Stimulated activated CD8-positive, alpha-beta memory T cell treated with anti-CD3 and anti-CD28 coated beads, Interleukin-4, amount 100 ng/mL, for 4 hours (primary cell): ENCODE measurements at places on chromosomes 3 and 15.

DNA sequence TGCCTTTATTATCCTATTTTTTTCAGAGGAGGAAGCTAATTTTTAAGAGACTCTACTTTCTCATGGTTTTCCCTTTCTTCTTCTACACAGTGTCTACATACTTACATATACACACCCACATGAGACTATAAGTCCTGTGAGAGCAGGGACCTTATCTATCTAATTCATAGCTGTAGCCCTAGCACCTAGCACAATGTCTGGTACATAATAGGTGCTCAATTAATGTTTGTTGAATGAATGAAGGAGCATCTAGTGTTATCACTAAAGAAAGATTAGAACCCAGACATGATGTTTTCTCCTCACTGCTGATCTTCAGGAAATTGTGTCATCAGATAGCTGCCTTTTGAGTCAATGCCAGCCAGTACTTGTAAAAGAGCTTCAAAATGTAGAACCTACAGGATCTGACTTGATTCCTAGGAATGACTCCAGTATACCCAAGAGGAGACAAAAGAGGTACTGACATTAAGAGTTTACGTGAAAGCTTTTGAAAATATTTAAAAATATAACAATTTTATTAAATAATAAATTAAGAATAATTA, 2.5 kb downstream of the SCG5 start:
- DNase-seq = no peak

GRCh38 chr15:79157631-79158592, 67.3 kb upstream of the RASGRF1 start:
- DNase-seq = no peak

- no peak for DNase-seq
Measured at GRCh38 chr15:78083687-78084448, 6.4 kb upstream of the TBC1D2B start.

- no peak for DNase-seq
Measured at GRCh38 chr15:101625184-101625583, 27.0 kb downstream of the TM2D3 start.

DNA sequence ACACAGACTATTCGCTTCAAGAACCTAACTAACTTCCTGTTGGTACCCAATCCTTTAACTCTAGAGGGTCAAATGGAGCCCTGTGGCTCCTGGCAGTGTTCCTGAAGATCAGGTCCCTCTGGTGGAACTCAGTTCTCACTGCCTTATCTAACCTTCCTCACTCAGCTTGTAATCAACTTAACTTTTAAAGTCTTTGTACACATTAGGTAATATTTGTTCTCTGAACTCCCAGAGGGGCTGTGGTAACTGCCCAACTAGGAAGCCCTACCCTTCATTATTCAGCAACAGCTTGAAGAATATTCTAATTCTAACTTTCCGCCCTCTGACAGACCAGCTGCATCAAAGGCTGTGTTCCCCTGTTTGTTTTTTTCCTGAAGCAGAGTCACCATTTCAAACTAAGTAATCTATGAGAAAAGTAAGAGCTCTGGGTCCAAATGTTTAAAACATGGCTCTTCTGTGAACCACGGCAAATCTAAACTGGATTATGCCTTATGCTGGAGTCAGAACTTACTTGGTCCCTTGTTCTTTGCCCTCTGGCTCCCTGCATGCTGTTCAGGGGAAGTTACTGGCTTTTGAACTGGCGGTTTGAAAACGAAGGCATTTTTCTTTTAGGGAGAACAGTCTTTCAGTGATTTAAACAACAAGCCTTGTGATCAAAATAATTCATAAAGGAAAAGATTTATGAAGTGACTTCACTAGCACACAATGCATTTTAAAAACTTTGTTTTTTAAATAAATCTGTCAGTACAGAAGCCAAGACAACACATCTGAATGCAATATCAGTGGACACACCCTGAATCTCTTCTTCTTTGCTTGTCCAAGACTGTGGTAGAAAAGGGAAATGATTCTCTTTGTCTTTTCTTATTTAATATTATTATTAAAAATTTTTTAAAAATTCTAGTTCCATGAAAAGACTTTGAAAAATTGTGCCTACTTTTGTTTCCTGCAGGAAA, 365.6 kb downstream of the TIGIT start:
- no peak for DNase-seq

DNA sequence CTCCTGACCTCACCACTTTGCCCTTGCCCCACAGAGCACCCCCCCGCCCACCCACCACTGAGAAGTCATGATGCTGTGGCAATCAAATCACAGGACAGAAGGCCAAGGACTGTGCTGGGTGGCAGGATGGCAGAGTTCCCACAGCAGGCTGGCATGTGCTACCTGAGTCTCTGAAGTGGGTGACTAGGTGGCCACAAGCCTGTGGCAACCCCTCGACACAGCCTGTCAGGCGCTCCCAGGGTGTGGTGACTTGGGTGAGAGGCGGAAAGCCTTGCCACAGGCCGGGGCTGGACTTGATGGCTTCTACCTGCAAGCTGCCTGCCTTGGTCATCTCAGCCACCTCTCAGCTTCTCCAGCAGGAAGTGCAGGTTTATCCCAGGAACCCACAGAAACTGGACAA, 15.6 kb upstream of the DUSP7 start:
- DNase-seq = no peak

DNA sequence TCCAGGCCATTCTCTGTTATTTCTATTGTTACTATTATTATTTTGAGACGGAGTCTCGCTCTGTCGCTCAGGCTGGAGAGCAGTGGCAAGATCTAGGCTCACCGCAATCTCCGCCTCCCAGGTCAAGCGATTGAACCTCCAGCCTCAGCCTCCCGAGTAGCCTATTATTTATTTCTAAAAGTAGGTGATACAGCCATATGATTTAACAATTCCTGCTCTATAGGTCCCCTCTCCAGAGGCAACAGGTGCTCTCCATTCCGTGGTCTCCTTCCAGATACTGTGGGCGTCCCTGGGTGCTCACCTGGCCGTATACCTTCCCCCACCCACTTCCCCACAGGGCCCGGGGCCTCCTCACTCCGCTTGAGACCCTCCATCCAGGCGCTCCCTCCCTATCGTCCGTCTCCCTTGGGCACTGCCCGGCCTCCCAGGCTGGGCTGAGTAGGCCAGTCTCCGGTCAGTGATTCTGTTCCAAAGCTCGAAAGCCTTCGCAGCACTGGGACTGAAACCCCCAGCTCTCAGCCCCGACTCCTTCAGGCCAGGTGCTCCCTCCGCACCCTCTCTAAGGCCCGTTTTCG, 708 bp upstream of the PTPN23 start:
- DNase-seq = no peak

- no peak for DNase-seq
Measured at GRCh38 chr3:187565701-187566100, 104.5 kb downstream of the SST start.

GRCh38 chr3:187314176-187314575, 22.6 kb upstream of the MASP1 start:
- DNase-seq = no peak

DNA sequence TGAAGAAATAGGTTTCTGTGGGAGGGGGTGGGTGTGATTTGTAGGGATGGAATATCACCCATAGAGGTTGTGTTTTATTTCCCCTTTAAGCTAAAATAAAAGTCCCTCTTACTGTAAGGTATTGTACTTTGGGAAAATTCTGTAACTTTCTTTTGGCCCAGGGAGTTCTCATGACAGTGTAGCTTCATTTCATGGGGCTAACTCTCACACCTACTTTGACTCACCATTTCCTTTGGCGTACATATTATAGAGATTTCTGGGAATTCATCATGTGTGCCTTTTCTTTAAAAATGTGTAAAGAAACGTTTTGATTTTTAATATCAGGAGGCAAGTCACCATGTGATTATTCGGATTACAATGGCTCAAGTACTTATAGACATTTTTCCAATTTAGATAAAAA, 477.7 kb upstream of the CFAP20DC start:
- no peak for DNase-seq

DNA sequence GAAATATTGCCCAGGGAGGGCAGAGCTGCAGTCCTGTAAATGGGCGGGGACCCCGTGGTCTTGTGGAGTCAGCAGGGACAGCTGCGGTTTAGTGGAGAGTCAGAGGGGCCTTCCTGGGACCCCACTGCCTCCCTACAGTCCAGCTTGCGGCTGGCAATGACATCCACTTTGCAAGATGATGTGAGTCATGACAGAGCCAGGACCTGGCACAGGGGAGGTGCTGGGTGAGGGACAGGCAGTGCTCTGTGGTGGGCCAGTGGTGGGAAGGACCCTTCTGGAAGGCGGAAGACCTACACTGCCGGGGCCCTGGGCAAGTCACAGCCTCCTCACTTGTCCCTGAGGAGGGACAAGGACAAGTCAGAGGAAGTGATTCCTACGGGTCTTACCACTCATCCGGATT, 17.8 kb downstream of the APBA2 start:
- no peak for DNase-seq

DNA sequence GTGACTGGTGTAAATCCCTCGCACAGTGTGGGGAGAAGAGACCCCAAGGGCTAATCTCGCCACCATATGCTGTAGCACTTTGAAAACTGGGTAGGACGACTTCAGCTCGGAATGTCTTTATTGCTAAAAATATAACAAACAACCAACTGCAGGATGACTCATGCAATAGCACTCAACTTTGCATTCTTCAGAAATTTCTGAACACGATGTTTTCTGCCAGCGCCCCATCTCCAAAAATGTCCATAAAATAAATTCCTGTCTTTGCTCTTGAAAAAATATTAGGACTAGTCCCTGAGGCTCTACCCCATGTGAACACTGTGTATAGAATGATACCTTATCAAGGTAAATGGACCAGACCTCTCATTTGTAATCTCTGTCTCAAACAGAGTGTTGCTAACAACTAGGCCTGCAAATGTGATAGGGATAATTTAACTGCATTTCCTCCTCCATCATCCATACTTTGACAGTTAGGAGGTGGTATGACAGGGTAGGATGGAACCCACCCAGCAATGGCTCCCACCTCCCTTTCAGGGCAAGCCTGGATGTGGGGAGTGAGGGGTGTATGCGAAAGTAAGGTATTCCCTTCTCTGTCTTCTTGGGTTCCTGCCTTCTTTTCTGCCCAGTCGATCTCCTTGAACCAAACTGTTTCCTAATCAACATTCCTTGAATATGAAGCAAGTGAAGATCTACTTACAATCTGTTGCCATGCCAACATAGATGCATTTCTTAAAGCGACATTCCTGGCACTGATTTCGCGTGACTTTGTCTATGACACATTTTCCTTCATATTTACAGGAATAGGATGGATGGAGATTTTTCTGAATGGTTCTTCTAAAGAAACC, 201.1 kb downstream of the NR1D2 start:
- DNase-seq = no peak

- no peak for DNase-seq
Measured at GRCh38 chr3:117880638-117881037, 1154.0 kb downstream of the IGSF11 start.

DNA sequence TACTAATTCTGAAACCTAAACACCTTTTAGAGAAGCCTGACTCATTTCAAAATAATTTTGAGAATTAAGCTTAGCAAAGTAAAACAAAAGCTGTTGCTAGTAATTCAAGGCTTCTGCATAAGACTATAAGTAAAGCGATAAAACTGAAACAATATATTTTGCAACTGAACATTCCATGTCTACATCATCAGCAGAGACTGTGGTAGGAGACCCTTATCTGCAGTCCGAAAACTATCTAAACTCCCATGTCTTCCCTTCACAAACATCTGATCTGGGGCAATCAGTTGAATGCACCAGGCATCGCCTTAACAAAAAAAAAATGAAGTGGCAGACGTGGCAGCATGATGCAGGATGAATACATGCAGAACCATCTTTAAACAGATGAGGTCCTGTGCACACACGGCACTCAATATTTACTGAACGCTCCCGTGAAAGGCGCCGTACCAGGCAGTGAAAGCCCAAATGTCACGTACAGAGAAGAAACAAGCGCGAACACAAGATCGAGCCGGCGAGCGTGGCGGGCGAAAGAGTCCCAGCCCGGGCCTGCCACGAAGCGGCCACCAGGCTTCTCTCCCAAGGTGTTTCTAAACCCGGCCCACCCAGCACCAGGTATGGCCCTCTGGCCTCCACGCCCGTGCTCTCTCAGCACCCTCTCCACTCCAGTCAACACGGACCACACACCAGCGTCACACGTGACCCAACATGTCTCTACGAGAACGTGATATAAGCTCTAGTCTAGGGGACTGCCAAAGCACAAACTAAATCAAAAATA, 63.0 kb downstream of the CHSY1 start:
- no peak for DNase-seq

- no peak for DNase-seq
Measured at GRCh38 chr3:71056327-71056726, 527.2 kb downstream of the FOXP1 start.

- DNase-seq = peak; percentile 6
Measured at GRCh38 chr3:170222647-170223541, 670 bp downstream of the PRKCI start.

- no peak for DNase-seq
Measured at GRCh38 chr15:29689287-29689986, 132.8 kb downstream of the TJP1 start.

GRCh38 chr15:82543160-82543559, 2.9 kb upstream of the RPS17 start:
- no peak for DNase-seq

DNA sequence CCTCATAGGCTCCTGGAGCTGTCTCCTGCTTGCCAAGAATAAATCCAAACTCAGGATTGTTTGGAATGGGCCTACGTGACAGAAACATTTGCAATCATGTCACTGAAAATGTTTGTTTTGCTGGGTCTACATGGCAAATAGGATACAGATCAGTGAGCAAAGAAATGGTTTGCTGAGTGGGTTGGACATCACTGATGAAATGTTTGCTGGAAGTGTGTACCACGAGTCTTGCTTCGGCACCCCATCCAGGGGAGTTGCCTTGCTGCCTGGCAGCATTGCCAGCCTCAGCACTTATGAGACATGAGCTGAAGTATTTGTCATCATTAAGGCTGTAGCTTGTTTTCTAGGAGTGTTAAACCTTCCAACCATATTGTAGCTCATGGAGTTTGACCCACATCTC, 213.3 kb upstream of the CFAP20DC start:
- DNase-seq = no peak

DNA sequence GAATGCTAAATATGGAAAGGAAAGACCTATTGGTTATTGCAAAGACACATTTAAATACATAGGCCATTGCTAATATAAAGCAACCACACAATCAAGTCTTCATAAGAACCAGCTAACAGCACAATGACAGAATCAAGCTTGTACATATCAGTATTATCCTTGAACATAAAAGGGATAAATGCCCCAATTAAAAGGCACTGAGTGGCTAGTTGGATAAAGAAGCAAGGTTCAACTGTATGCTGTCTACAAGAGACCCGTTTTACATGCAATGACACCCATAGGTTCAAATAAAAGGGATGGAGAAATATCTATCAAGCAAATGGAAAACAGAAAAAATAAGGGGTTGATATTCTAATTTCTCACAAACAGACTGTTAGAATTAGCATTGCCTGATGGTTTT, 706.1 kb downstream of the EPHA3 start:
- no peak for DNase-seq

- DNase-seq = no peak
Measured at GRCh38 chr15:63348392-63348791, 33.3 kb downstream of the CA12 start.

- no peak for DNase-seq
Measured at GRCh38 chr15:39530480-39531342, 50.2 kb upstream of the THBS1 start.

- DNase-seq = no peak
Measured at GRCh38 chr15:83110381-83110780, 2.9 kb downstream of the TM6SF1 start.
